ENCODE measurements at places on chromosomes 11 and 22.

DNA sequence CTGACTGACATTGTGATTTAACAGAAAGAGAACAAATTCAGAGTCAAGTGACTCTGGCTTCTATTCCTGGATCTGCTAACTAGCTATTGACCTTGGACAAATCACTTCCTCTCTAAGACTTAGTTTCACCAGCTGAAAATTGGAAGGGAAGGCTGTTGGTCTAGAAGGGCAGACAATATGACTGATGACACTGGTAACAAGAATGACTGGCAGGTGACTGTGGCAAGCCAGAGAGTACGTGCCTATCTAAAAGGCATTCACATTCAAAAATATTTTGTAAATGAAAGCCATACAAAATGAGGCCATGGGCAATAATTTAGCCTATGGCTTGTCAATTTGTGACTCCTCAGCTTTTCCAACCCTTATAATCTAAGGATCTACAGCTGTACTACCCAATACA lies 23.5 kb downstream of the SERGEF start:
- DNase-seq, result no peak

DNA sequence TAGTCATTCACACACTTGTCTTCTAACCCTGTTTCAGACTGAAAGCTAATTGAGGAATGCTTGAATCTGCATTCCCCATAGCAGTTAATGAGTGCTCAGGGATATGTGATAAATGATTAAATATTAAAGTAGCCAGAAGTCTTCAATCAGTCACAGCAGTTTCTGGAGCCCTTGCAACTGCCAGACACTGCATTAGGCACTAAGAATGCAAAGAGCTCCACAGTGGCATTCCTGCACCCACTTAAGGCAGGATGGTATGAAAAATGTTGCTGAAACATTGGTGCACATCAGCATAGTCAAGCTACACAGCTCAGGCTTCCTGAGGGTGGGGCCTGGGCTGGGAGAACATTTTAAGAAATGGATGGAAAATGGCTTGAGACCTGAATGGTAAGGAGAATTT lies 6.5 kb downstream of the DTX4 start:
- no peak for DNase-seq

GRCh38 chr22:40070701-40071100 lies 75.9 kb downstream of the FAM83F start:
- DNase-seq, result no peak

DNA sequence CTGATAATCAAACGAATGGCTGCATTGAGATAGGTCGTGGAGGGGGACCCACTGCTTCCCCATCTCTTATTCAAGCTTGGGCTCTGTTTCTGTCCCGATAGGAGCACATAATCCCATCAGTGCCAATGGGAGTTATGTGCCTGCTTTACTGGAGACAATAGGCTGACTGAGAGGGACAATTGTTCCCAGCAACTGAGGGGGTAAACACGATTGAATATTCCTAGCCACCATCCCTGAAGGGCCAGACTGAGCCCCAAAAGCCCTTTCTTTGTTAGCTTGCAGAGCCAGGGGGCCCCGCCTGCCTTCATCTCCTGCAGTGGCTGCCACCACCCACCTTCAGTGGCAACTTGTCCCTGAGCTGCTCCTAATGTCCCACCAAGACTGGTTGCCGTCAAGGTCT lies 172.8 kb upstream of the NAV2 start:
- no peak for DNase-seq

- DNase-seq, result no peak
Observed at GRCh38 chr11:1104411-1105182, 29.9 kb downstream of the MUC2 start.

- no peak for DNase-seq
Observed at GRCh38 chr22:43897751-43898261, 6.0 kb upstream of the PNPLA5 start.

DNA sequence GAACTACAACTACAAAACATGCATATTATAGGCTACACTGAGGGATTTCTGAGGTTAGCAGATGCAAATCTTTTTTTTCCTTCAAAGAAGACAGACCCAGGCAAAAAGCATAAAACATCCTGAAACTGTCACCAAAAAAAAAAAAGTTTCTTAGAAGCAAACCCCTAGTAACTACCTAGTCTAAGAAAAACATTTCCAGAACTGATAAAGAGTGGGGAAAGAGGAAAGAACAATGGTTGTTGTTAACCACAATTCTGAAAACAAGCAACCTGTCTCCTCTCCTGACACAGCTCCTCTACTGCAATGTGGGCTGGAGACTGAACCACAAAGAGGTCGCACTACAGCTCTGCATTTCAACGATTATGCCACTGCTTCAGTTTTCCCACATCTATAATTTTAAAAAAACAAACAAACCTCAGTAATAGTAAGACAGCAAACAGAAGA lies 15.0 kb downstream of the DENND5A start:
- DNase-seq, result no peak

- DNase-seq, result no peak
Observed at GRCh38 chr11:101862391-101863233, 52.2 kb upstream of the CEP126 start.

GRCh38 chr11:120123946-120124345 lies 14.0 kb downstream of the TRIM29 start:
- no peak for DNase-seq

All from stimulated activated CD4-positive, alpha-beta T cell treated with anti-CD3 and anti-CD28 coated beads, Interleukin-1b, Interleukin-23, amount 100 ng/mL, for 1 hour (primary cell).